NCI-H1105 (cell line): ENCODE measurements at places on chromosomes 16 and 17.

- no peak for DNase-seq
These were observed 44.3 kb downstream of the PMP22 start for GRCh38 chr17:15220785-15221184.

GRCh38 chr17:27552276-27552732, 78.7 kb upstream of the LGALS9 start:
- DNase-seq, result no peak

- peak; percentile 12 for DNase-seq
These were observed 4.7 kb upstream of the IGSF6 start for GRCh38 chr16:21656795-21657768.

DNA sequence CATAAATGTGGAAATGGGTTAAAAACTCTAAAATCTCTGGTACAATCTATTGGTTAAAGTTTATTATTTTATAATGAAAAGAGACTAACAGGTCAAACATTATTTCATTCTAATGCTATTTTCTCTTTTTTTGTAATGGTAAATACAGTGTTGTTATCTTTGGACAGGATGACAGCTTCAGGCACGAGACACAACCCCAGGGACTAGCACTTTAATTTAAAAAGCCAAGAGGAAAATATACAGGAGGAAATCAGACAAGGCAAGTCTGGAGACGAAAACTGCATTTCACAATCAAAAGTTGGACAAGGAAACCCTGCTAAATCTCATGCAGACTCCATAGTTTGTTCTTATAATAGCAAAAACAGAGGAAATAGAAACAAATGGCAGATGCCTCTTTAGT, 589.1 kb upstream of the CDH8 start:
- no peak for DNase-seq

DNA sequence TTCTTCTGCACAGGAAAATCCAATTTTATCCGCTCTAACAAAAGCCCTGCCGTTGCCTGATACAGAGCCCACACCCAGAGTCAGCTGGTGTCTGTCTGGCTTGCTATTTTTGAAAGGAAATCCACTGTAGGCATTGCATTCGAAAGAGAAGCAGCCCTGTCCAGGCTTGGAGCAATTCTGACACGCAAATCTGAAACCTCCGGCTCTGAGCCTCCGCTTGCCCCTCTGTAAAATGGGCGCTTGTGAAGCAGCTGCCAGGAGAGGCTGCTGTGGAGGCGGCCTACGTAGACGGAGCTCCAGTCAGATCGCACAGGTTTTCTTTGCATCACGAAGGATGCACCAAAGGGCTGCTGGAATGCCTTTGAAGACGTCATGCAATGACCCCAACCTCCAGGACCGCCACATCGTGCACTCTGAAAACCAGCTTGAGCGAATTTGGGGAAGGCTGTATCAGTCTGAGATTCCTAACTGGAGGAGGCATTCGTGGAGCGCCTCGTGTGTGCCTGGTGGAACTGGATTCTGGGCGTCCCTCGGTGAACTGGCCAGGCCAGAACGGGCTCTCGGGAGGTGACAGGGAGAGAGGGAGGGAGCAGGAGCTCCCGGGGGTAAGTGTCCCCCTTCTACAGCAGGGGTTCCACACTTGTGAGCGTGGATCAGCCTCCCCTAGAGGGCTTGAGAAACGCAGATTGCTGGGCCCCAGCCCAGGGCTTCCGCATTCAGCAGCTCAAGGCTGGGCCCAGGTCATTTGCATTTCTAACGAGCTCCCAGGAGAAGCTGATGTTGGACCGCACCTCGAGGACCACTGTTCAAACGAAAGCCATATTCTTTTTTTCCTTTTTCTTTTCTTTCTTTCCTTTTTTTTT, 215.5 kb downstream of the MRTFB start:
- DNase-seq, result no peak

DNA sequence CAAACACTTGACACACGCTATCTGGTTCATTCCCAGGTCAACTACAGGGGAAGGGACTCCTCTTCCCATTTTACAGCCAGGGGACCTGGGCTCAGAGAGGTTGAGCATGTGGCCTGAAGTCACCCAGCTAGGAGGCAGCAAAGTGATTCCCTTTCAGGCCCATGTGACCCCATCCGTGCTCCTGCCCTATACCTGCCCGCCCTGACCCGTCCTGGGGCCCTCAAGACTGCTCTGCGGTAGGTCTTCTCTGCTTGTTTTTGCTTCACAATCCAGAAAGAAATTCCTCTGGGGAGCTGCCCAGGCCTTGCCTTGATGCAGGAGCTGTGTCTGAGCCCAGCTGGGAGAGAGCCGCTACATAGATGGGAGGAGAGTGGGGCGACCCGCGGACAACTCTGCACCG, 161.4 kb downstream of the SDK2 start:
- no peak for DNase-seq

DNA sequence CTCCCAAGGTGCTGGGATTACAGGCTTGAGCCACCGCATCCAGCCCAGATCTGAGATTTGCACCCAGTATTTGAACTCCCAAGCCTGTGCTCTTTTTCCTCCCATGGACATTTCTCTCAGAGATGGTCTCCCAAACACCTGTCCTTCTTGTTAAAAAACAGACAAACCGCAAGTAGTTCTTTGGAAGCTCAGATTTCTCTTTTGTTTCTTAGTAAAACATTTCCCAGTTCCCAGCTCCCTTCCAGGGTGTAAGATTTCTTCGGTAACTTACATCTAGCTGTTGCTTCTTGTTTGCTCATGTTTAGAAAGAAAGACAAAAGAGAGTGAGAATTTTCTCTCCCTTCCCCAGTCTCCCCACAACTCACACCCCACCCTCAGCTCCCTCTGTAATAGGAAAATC, 36.2 kb downstream of the IL4R start:
- DNase-seq, result no peak

GRCh38 chr17:31806921-31807320, 52.1 kb downstream of the COPRS start:
- DNase-seq, result no peak

DNA sequence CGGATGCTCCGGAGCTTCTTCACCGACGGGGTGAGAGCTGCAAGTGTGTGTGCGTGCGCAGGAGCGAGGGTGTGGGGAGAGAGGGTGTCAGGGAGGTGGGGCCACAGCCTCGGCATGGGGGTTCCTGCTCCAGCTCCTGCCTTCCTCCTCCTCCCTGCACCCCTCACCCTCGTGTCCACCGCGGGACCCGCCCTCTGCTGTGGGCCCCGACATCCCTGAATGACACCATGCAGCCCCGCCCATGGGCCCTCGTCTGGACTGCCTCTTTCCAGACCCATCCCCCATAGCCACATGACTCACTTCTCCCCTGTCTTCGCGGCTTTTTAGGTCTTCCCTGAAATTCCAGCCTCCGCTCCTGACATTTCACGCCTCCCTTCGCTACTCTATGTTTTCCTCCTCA, 41.6 kb downstream of the ARHGAP23 start:
- no peak for DNase-seq

DNA sequence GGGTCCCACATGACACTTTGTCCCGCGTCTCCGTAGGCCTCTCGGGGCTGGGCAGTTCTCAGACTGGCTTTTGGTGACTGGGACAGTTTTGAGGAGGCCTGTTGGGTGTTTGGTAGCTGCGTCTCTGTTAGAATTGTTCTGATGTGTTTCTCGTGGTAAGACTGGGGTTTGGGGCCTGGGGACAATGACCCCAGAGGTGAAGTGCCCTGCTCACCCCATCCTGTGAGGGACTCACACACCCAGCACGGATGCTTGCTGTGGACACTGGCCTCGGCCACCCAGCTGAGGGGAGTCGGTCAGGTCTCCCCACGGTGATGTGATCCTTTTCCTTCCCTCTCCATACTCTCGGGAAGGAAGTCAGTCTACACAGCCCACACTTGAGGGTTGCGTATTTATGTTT, 50.3 kb downstream of the METRNL start:
- no peak for DNase-seq

GRCh38 chr17:63425483-63425882, 20.6 kb downstream of the CYB561 start:
- DNase-seq, result peak; percentile 65

DNA sequence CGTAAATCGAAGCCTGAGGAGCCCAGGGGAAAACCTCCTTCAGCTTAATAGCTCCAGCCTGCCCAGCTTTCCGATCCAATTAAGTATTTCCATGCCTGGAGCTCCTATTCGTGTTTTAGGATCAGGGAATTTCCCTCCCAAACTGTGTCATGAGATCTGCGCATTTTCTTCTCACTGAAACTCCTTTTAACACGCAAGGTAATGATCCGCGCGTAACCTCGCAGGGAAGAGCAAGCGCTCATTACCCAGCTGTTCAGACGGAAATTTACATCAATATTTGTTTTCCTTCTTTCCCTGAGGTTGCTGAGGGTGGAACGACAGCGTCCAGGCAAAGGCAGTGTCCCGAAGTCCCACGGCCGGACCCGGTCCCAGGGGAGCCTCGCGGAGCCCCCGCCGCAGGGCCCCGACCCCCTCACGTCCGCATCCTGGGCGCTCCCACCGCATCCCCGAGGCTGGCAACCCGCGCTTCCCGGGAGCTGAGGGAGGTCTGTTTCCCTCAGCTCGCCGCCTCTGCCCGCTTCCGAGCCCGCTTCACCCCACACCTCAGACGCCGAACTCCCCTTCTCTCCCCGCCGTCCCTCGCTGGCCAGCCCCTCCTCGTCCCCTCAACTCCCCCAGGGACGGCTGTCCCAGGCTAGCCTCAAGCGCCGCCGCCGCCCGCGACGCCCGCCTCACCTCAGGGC, 415 bp downstream of the ABCA5 start:
- DNase-seq, result no peak

GRCh38 chr17:51683291-51683690, 422.9 kb downstream of the UTP18 start:
- DNase-seq, result no peak

DNA sequence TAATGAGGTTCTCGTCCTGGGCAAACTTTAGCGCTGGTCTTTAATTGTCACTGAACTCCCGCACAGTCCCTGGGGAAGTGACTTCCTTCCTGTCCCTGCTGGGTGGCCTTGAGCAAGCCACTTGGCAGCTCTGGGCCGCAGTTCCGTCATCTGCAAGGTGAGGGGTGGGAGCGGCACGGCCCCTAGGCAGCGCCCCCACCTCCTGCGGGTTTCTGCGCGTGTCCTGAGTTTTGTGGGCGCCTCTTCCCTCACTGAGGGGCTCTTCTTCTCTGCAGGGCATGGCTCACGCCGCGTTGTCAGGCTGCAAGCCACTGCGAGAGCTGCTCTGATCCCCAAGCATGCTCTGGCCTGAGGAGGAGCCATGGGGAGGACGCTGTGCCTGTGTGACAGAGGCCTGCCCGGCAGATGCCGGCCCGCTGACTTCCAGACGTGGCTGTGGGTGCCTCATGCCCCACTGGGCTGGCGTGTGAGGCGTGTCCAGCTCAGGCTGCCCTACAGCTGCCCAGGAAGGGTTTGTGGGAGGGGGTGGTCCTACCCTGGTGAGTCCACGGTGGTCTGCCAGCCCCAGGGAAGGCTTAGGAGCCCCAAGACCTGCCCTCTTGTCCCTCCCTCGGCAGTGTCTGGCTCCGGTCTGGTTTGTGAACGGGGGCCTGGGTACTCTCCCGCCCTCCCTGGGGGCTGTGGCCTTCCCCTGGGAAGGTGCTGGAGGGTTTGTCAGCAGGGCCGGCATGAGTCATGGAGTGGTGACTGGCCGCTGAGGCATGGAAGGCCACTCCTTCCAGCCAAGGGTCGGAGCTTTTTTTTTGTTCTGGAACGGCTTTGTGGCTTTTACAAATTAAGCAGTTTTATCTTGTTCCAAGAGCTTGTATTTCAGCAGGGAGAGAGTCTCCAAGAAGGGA, 182.0 kb downstream of the SEC14L1 start:
- no peak for DNase-seq

DNA sequence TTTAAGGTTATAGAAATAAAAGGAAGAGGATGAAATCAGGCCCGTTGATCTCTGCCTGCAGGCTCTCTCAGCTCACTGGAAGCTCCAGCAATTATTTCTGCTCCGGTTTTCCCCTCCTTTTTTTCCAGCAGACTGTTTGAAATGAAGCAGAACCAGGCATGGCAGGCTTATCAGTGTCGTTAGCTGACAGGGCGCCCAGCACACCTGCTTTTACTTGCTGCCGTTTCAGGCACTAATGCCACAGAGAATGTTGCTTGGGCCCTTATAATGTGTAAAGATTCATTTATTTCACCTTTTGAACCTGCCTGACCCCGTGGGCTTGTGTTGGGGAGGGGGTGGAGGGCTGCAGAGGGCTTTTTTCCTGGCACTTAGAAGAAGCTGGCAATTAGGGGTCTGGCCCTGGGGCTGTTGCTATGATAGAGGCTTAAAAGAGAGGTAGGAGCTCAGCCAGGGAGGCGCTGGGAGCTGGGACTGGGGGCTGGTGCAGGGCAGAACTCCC, 108.1 kb downstream of the IRX3 start:
- peak; percentile 84 for DNase-seq

- no peak for DNase-seq
These were observed 2.8 kb downstream of the MAPK8IP3 start for GRCh38 chr16:1708768-1709180.

GRCh38 chr17:67639555-67639954, 78.2 kb upstream of the NOL11 start:
- no peak for DNase-seq

- DNase-seq, result no peak
These were observed 32.4 kb upstream of the IRX3 start for GRCh38 chr16:54318941-54319340.

DNA sequence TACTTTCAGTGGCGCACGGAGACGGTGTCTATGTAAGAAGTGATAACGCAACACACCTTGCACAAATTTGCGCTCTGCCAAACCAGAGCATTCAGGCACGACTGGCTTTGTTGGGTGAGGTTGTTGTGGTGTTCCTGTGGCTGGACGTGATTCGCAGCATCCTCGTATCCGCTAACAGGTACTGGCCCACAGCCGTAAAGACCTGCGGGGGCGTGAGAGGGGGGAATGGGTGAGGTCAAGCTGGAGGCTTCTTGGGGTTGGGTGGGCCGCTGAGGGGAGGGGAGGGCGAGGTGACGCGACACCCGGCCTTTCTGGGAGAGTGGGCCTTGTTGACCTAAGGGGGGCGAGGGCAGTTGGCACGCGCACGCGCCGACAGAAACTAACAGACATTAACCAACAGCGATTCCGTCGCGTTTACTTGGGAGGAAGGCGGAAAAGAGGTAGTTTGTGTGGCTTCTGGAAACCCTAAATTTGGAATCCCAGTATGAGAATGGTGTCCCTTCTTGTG, 510.9 kb downstream of the KCNJ18 start:
- DNase-seq, result no peak

GRCh38 chr17:29844339-29845048, 85.5 kb downstream of the SSH2 start:
- no peak for DNase-seq

DNA sequence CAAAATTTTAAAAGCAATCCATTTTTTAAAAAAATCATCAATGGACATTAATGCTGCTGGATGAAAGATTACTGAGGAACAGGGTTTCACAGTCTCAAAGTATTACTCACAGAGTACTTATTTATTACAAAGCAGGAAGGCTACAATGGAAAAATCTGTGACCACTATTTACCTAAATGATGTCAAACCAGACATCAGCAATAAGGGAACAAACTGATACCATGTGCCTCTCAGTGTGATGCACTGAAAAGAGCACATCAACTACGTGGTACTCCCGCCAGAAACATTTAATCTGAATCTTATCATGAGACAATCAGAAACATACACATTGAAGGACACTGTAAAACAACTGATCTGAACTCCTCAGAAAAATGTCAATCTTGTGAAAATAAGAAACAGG, 124.2 kb downstream of the PARN start:
- DNase-seq, result no peak
